Body of pancreas (tissue), 4 donors: ENCODE measurements at places on chromosomes 7 and 10. TPM values are rescaled to one million over a fixed set of nuclear protein-coding genes. Genes with fewer than 3 reads are reported as not detected.

GRCh38 chr10:19468413-19468812 is 347.8 kb upstream of the PLXDC2 start:
- H3K36me3 ChIP-seq = no peaks in the 10 kb centered on the region
- H3K4me3 ChIP-seq = no peak overlapping the region
- no peaks in the 10 kb centered on the region for H3K27me3 ChIP-seq
- no peak for DNase-seq
- H3K27ac ChIP-seq = no peak overlapping the region

- peak; percentile 63 for DNase-seq
- H3K4me1 ChIP-seq = peaks cover 38% of the 10 kb centered on the region
- H3K27ac ChIP-seq = peak overlapping the region; percentile 67
- no peaks in the 10 kb centered on the region for H3K27me3 ChIP-seq
Observed at GRCh38 chr7:87218796-87219544, 562 bp downstream of the TMEM243 start.

The SLC18A3 gene
- total RNA-seq = not detected

DNA sequence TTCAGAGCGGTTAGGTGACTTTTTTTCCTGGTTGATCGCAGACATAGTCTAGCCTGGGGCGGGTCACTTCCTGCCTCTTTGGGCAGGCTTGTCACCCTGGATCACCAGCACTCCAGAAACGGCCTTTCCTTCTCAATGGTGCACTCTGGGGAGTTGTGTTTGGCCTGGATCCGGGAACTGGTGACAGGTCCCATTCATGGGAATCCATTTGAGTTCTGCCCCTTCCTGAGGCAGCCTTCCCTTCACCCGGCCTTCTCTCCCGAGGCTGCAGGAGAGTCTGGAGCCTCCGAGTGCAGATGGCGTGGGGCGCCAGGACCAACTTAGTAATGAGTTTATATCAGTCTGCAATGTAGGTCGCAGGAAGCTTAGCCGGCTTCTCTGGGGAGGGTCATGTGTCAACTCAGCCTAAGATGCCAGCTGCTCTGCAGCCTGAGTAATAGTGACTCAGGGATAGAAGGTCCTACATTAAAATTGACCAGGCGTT is 54.2 kb downstream of the TACR2 start:
- no peaks in the 10 kb centered on the region for H3K27me3 ChIP-seq
- no peak overlapping the region for H3K4me3 ChIP-seq
- H3K36me3 ChIP-seq = no peaks in the 10 kb centered on the region
- peaks cover 32% of the 10 kb centered on the region for H3K4me1 ChIP-seq

The UCMA gene
- total RNA-seq = not detected

The NANOS1 gene
- total RNA-seq = 4.4 TPM

- H3K4me3 ChIP-seq = no peak overlapping the region
- H3K36me3 ChIP-seq = no peaks in the 10 kb centered on the region
- peaks cover 10% of the 10 kb centered on the region for H3K4me1 ChIP-seq
- peaks cover 7% of the 10 kb centered on the region for H3K27me3 ChIP-seq
Observed at GRCh38 chr7:22554184-22554583, 54.2 kb upstream of the STEAP1B start.

DNA sequence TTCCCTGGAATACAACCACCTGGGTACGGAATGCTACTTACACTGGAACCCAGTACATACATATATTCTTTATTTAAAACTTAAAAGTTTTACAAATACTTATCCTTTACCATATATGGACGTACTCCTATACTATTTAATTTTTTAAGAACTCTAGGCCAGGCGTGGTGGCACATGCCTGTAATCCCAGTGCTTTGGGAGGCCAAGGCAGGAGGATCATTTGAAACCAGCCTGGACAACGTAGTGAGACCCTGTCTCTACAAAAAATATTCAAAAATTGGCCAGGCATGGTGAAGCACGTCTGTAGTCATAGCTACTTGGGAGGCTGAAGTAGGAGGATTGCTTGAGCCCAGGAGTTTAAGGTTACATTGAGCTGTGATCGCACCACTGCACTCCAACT is 2.0 kb downstream of the RBM28 start:
- no peaks in the 10 kb centered on the region for H3K27me3 ChIP-seq
- H3K27ac ChIP-seq = no peak overlapping the region
- no peak for DNase-seq
- peaks cover 8% of the 10 kb centered on the region for H3K36me3 ChIP-seq
- peaks cover 14% of the 10 kb centered on the region for H3K4me1 ChIP-seq

DNA sequence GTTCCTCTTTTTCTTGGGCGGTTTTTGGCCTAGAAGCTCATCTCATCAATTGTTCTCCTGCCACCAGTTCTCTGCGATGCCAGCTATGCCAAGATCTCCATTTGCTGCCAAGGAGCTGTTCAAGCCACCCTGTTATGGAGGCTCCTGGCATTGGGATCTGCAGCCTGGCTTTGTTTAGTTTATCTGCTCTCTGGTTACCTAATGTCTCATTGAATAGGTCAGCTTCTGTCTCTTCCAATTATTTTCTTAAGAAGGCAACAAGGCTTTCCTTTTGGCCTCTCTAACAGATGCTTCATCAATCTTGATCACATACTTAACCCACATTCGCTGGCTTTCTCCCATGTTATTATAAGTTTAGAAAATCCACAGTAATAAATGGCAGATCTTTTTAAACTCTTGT is 20.6 kb upstream of the SDK1 start:
- H3K36me3 ChIP-seq = no peaks in the 10 kb centered on the region
- no peak overlapping the region for H3K27ac ChIP-seq
- no peaks in the 10 kb centered on the region for H3K27me3 ChIP-seq
- DNase-seq = no peak
- H3K4me1 ChIP-seq = no peaks in the 10 kb centered on the region

The TFPI2 gene
- total RNA-seq = 10.9 TPM

DNA sequence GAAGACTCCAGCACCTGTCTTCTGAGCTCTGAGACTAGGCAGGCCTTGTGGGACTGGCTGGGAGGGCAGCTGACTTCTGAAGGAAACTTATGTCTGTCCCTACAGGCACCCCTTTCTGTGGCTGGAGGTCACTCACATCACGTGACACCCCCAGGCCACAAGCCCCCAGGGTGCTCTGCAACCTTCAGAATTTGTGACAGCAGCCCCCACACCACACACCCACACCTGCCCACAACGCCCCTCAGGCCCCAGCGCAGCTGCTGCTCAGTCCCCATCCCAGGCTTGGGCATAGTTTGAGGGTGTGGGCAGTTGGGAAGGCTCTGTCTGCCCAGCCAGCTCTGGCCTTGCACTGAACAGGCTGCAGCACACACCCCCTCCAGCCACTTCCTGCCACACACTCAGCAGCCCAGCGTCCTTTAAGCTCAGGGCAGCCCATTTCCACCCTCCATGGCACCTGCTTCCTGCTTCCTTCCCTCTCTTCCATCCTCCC is 80.0 kb upstream of the UNC5B start:
- H3K27ac ChIP-seq = no peak overlapping the region
- H3K36me3 ChIP-seq = no peaks in the 10 kb centered on the region
- no peaks in the 10 kb centered on the region for H3K4me1 ChIP-seq
- H3K27me3 ChIP-seq = no peaks in the 10 kb centered on the region
- DNase-seq = no peak

DNA sequence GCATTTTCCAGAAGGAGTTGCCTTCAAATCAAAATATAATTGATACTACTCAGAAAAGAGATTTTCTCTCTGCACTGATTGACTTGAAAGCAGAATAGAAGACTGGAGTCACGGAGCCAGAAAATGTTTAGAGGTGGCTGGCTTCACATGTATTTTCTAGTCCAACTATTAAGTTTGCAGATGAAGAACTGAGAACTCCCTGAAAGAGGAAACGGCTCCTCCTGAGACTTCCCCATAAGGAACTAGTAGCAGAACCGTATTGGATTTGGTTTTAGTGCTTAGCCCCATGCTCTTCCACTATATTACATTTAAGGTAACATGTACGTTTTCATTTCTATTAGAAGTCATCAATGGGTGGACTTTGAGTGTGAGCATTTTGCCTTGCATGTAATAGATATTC is 946.3 kb downstream of the CNTNAP2 start:
- no peak for DNase-seq
- H3K36me3 ChIP-seq = no peaks in the 10 kb centered on the region
- H3K27me3 ChIP-seq = no peaks in the 10 kb centered on the region
- H3K27ac ChIP-seq = no peak overlapping the region
- H3K4me1 ChIP-seq = no peaks in the 10 kb centered on the region
- H3K4me3 ChIP-seq = no peak overlapping the region

The MARCHF5 gene
- 11.2 TPM for total RNA-seq

The NUTM2A gene
- total RNA-seq = 1.3 TPM

DNA sequence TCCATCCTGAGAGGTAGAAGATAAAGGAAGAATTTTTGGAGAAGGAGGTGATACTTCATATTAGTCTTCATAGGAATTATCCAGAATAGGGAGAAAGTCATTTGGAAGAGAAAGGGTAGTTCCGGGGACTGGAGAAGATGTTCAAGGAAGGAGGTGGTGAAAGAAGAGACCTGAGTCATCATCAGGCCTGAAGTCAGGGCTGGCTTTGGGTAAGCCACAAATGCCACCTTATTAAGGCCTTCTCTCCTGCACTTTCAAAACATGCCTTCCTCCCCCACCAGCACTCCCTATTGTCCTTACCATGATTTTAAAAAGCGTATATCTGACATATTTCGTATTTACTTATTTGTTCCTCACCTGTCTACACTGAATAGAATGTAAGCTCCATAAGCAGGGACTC is 112.2 kb upstream of the LRGUK start:
- H3K36me3 ChIP-seq = no peaks in the 10 kb centered on the region
- DNase-seq = no peak
- peaks cover 15% of the 10 kb centered on the region for H3K4me1 ChIP-seq
- no peak overlapping the region for H3K4me3 ChIP-seq
- no peak overlapping the region for H3K27ac ChIP-seq
